ENCODE measurements at places on chromosomes 4 and X.

DNA sequence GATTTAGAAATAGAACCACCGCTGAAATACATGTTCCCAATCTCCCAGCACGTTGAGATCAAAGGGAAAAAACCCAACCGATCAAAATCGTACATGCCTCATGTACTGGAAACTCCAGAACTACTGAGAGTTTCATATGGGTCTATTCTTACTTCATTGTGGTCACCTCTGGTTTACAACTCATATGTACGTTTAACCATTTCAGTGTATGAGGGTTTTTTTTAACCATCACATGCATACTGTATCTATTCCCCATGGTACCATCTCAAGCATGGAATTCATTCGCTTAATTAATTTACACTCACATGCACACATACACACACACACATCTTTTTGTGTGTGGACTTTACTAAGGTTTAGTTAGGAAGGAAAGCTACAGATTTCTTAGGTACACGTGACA, 46.0 kb upstream of the CLNK start:
- no peak for DNase-seq

GRCh38 chr4:99379571-99379970, 27.0 kb upstream of the ADH1C start:
- no peak for DNase-seq

GRCh38 chr4:52376132-52376704, 282.9 kb downstream of the USP46 start:
- DNase-seq, result no peak

GRCh38 chrX:136214551-136214950, 36.6 kb downstream of the MAP7D3 start:
- no peak for DNase-seq

- DNase-seq, result no peak
Observed at GRCh38 chrX:130139474-130140201, 26.0 kb downstream of the AIFM1 start.

DNA sequence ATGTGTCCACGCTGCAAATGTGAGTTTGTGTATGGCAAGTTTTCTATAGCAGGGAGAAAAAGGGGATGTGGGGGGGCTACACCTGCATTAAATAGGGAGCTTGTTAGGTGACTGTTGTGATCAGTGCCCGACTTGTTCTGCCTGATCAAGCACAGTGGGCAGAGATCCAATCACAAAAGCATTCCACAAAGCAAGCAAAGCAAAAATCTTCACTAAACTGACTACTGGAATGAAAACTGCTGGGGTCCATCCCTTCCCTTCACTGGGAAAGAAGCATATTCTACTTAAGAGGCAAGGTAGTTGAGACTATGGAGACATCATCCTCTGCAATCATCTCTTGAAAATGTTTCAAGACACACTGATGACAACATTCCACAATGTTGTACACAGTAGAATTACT, 5.2 kb downstream of the IRS4 start:
- no peak for DNase-seq

DNA sequence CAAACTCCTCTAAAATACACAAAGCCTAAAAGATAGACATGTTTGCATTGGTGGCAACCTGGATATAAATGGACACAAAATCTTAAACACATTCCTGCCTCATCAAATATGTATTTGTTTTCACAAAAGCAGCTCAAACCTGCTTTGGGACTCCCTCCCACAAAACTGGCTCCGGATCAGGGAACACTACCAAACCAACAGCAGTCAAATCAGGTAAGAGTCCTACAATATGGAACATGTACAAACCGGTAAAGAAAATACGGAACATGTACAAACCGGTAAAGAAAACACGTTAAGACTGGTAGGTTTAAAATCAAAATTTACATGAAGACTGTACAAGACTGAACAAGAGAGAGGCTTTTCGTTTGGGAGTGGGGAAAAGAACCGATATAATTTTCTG, 4.3 kb downstream of the AMTN start:
- no peak for DNase-seq

GRCh38 chrX:131061306-131061705, 3.2 kb downstream of the ARHGAP36 start:
- DNase-seq, result no peak

- DNase-seq, result no peak
Observed at GRCh38 chr4:140609548-140610425, 41.0 kb upstream of the UCP1 start.

- no peak for DNase-seq
Observed at GRCh38 chrX:123803331-123803983, 56.4 kb upstream of the XIAP start.

- no peak for DNase-seq
Observed at GRCh38 chr4:165204462-165204830, 2.9 kb upstream of the KLHL2 start.

DNA sequence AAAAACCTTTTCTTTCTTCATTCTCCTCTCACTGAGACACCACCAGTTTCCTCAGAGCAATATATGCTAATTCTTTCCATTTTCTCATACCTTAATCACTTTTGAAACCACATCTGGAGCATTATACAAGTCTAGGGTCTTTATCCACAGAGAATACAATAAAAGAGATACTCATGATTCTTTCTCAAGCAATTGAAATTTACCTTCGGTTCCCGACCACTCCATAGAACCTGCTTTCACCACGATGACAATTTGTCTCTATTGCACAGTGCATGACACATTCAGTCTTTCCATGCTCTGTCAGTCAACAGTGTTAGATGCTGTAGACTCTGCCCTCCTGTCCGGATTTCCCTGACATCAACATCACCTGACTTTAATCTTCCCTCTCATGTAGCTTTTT, 409.3 kb upstream of the NWD2 start:
- DNase-seq, result no peak

DNA sequence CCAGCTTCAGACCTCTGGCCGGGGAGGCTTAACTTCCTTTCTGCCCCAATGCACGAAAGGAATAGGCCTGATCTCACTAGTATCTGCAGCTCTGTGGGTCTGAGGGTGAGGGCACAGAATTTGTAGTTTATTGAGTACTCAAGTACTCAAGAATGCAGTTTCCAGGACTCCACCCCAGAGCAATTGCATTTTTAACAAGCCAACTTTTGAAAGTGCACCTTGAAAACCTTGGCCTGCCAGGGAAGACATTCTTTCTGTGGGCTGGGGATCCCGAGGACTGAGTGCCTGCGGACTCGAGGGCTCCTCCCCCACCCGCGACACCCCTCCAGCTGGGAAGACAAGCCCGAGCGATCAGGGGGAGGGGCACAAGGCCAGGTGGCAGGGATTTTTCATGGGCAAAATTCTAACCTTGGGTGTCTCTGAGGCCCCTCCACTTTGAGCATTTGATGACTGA, 22.4 kb downstream of the RS1 start:
- DNase-seq, result no peak

GRCh38 chr4:80140194-80140593, 57.1 kb upstream of the PRDM8 start:
- DNase-seq, result no peak

DNA sequence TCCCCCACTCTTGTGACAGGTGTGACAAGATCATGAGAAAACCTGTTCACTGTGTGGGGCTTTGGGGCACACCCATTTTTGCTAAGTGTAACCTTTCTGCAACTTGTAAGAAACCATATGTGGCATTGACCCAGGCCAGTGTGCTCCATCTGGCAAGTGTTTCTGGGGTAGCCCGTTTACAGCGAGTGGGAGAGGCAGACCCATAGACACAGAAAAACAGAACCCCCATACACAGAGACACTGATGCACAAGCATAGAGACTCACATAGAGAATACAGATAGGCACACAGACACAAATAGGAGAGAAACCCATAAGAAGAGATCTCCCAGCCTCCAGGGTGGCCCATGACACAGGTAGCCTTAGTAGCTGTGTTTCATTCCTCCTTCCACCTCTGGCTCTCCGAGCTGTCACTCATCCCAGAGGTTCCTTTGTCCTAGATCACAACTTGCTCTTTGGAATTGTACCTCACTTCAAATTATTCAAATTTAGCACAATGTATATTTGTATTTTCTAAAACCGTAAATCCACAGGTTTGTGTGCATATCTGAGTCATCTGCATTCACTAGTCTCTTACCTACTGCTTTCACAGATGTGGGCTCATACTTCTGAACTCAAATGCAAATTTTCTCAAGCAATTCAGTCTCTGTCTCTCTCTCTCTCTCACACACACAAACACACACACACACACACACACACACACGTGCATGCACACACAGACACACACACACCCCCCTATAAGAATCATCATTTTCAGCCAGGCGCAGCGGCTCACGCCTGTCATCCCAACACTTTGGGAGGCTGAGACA, 114.4 kb downstream of the SH3KBP1 start:
- DNase-seq, result no peak

GRCh38 chr4:7973545-7973981, 33.9 kb upstream of the AFAP1 start:
- DNase-seq, result no peak

DNA sequence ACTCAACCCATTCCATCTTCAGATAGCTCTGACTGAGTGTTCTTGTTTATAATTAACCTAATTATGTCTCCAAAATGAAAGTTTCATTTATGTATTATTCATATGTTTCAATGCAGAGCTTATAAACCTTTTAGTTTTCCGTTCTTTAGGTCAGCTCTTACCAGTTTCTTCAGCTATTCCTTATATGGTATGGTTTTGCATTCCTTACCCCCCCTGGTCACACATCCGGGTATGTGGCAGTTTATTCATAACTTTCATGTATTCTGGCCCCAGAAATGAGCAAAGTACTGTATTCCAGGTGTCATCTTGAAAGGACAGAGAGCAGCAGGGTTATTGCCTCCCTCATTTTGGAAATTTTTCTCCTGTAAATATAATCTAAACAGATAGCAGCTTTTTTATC, 16.8 kb upstream of the IGSF1 start:
- no peak for DNase-seq

GRCh38 chr4:141999446-142000143, 363.2 kb downstream of the IL15 start:
- DNase-seq, result no peak

DNA sequence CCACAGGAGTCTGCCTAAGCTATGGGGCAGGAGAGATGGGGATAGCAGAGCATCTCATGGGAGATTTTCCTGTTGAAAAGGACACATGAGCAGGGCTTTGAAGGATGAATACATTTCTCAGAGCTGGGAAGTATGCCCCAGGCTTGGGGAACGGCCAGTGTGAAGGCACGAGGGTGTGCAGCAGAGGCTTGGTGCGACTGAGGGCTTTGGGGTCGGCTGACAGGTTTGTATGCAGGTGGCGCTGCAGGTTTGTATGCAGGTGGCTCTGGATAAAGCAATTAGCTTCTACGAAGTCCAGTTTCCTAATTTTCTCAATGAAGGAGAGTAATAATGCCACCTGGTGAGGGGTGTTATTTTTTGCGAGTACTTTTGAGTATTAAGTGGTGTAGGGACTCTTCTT, 6.8 kb upstream of the KIAA0232 start:
- DNase-seq, result no peak

DNA sequence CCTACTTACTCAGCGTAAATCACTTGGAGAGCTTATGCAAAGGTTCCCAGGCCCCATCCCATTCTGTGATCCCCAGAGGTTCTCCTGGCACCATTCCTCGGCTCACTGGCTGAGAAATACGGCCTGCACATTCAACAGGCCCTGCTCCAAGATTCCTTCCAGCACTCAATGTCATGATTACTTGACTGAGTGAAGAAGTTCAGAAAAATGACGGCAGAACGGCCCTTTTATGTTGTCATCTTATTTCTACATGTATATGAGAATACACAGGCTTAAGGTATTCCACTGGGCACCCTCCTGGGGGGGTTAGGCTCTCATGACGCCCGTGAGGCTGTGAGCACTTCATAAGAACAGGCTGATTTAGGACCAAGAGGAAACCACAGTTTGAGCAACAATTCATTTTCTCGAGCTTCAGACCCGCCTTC, 190.6 kb downstream of the NSUN7 start:
- peak; percentile 85 for DNase-seq

GRCh38 chrX:71609095-71609750, 9.1 kb downstream of the CXCR3 start:
- DNase-seq, result no peak

DNA sequence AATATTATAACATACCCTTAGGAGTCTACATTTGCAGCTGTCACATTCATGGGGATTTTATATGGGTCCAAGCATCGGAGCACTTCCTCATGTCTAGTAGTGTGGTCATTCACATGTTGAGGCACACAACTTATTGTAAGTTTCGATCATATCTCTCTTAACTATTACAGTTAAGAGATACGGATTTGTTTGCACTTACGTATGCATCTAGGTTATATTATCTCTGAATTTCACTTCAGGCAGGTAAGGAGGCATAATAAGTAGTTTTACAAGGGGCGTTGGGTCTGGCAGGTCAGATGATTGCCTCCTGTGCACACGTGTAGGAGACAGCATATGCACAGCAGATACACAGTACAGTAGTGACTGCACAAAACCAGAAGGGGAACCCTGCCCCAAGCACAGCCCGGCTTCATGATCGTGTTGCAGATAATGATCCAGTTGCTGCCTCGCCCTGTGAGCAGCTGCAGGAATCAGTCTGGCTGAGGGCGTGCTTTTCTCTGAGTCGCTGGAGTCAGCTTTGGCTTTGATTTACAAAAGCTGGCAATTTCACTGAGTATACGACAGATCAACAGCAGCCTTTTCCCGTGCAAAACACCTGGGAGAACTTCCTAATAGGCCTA, 302.9 kb upstream of the GATB start:
- peak; percentile 61 for DNase-seq
